ENCODE measurements at places on chromosomes 12 and 14.

DNA sequence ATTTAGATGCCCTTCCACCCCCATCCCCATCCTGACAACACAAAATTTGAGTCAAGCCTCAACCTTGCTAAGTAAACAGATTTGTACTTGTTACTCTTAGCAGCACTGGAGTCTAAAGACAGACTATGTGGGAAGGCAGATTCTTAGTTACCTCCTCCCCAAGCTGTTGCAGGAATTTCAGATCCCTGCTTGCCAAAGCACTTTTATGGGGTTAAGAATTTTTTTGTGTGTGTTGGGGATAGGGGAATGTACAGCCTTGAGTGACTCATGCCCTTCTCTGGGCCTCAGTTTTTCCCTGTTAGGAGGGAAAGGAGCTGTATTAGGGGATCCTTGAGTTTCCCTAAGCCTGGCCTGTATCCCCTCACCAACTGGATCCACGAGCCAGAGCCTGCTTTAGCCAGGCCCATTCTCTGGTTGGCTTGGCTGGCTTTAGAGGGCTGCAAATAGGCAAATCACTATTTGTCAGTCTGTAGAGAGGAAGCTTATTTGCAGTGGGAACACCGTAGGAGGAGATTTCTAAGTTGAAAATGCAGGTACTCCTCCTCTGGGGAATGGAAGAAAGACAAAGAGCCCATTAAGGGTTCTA, 27.7 kb upstream of the RNU6-8 start:
- no peaks in the 10 kb centered on the region for H3K36me3 ChIP-seq
- H3K4me1 ChIP-seq, result peaks cover 27% of the 10 kb centered on the region
- H3K27ac ChIP-seq, result peak overlapping the region; percentile 87
- DNase-seq, result no peak

- H3K4me1 ChIP-seq, result no peaks in the 10 kb centered on the region
- H3K4me3 ChIP-seq, result no peak overlapping the region
- no peak for DNase-seq
- H3K36me3 ChIP-seq, result no peaks in the 10 kb centered on the region
- H3K27ac ChIP-seq, result no peak overlapping the region
These were observed 4.8 kb downstream of the DIO2 start for GRCh38 chr14:80206351-80207080.

DNA sequence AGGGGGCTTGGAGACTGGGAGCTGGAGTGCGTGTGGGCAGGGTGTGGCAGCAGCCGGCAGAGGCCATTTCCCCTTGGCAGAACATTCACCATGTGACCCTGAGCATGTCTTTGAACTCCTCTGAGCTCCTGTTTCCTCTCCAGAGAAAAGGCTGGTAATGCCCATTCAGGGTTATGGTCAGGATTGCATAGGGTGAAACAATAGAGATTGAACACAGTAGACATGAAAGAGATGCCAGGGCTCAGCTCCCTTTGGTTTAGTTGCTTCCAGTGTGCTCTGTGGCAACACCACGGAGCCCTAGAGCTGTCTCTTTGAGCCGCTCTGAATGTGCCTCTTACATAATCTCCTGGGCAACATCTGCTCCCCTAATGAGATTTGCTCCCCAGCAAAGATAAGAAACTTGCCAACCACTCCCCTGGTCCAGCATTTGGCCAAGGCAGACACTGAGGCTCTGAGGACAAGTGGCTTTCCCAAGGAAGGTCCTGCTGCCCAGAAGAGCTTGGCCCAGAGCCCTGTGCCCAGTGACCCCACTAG, 4.6 kb downstream of the IFI27 start:
- H3K27ac ChIP-seq, result no peak overlapping the region
- H3K4me3 ChIP-seq, result no peak overlapping the region
- H3K36me3 ChIP-seq, result no peaks in the 10 kb centered on the region
- H3K4me1 ChIP-seq, result peaks cover 6% of the 10 kb centered on the region

DNA sequence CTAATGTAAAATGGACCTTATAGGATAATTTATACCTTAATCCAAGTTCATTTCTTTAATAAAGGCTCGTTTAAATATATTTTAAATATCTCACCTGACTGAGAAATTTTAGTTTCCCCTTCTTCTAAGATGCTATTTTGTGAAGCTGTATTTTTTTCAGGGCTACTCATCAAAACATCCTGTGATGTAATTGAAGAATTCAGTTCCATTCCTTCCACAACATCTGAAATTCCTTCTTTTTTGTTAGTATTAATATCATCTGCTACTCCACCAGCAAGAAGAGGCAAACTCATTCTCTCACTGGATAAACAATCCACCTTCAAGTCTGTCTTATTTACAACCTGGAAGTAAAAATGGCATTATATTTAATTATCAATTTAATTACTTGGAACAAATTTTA, 22.5 kb downstream of the LGALS3 start:
- no peak for DNase-seq
- no peak overlapping the region for H3K4me3 ChIP-seq
- peaks cover 96% of the 10 kb centered on the region for H3K36me3 ChIP-seq
- no peaks in the 10 kb centered on the region for H3K4me1 ChIP-seq
- H3K27me3 ChIP-seq, result no peaks in the 10 kb centered on the region
- H3K27ac ChIP-seq, result no peak overlapping the region

Data from RWPE2 (cell line).